ENCODE measurements at places on chromosomes 2 and 18.

- DNase-seq: no peak
These were observed 56.9 kb downstream of the COMMD1 start for GRCh38 chr2:61962095-61962984.

DNA sequence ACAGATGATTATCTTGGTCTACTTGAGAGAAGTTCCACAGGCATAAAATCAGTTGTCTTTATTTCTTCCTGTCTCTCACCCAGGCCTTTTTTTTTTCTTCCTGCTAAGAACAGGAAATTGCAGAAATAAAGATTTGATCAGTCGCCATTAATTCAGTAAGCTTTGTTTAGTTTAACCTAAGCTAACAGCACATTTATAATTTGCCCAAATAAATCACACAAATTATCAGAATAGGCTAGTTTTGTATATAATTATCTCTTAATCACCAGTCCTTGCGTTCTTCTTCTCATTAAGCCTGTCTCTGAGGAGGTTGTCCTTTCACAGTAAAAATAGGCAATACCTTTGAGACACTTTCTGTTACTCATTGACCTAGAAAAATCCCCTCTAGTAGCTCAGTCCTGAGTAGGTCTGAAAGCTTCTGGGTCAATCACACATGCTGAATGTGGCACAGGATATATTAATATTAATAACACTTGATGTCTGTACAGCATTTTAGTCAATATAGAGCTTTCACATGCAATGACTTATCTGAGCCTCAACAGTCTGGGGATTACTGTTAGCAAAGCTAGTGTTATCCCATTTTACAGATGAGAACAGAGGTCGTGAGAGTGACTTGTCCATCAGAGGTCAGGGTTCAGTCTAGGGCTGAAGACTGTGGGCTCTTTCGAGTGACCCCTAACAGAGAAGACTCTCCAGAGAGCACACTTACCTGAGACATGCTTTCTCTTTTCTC lies 11.2 kb upstream of the STK17B start:
- DNase-seq: no peak

DNA sequence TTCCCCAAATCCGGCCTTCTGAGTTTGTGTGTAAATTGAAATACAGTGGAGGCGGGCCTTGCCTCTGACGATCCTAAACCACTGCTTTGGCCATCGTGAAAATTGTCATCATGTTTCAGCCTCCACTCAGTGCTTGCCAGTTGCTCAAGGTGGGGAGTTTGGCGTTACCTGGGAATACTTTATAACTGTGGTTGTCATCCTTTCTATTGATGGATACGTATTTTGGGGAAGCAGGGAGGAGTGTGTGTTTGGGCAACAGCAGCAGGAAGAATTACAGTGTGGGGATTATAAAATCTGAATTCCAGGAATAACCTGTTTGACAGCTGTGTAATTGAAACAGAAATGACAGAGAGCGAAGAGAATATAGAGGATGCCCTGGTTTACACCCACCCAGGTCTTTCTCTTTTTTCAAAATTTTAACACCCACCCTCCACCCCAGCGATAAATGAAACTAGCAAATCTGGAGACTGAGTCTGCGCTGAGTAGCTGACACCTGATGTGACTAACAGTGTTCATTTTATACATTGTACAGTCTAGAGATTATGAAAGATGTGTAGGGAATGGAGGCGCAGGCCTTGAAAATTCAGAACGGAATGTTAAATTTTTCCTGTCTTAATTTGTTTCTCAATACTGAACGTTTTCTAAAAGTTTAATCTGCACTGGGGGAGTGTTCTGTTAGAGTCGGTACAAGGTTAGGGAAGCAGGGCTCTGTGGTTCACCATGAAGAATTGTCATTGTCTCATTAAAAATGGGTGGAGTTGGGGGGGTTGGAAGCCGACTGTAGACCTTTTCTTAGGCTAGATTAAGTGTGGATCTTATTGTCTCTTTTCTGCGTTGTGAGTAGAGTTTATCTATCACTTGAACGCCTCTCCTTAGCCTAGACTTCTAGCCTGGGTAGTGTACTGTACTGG lies 1.6 kb downstream of the MAP4K4 start:
- DNase-seq: no peak

GRCh38 chr2:30979822-30980245 lies 158.4 kb downstream of the GALNT14 start:
- no peak for DNase-seq

DNA sequence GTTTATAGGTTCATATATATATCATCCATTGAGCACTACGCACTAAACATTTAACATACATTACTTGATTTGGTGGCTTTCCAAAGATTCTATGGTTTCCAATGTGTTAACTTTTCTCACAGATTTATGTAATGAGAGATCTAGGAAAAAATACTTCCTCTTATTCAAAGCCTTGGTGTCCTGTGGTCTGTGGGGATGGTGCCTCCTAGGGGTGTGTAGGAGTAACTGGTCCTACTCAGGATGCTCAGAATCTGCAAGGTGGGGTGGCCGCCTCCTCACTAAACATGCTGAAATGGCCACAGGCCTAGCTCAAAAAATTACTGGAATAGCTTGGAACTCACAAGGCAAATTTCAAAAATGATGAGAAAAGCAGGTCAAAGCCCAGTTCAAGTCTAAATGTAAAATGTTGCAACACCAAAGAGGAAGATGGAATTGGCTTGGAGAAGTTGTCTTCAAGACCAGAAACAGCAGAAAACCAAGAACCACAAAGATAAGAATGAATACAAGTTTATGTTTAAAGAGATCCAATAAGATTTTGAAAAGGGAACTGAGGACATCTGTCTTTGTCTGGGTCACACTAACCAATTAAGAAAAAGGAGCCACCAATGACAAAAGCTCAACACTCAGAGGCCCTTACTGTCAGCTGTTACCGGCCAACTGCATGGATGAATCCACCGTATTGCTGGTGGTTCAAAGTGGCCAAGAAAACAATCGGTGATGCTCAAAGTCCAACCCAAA lies 11.5 kb downstream of the GPR55 start:
- DNase-seq: peak; percentile 54

- no peak for DNase-seq
These were observed 44.6 kb upstream of the DOCK10 start for GRCh38 chr2:225086915-225087314.

DNA sequence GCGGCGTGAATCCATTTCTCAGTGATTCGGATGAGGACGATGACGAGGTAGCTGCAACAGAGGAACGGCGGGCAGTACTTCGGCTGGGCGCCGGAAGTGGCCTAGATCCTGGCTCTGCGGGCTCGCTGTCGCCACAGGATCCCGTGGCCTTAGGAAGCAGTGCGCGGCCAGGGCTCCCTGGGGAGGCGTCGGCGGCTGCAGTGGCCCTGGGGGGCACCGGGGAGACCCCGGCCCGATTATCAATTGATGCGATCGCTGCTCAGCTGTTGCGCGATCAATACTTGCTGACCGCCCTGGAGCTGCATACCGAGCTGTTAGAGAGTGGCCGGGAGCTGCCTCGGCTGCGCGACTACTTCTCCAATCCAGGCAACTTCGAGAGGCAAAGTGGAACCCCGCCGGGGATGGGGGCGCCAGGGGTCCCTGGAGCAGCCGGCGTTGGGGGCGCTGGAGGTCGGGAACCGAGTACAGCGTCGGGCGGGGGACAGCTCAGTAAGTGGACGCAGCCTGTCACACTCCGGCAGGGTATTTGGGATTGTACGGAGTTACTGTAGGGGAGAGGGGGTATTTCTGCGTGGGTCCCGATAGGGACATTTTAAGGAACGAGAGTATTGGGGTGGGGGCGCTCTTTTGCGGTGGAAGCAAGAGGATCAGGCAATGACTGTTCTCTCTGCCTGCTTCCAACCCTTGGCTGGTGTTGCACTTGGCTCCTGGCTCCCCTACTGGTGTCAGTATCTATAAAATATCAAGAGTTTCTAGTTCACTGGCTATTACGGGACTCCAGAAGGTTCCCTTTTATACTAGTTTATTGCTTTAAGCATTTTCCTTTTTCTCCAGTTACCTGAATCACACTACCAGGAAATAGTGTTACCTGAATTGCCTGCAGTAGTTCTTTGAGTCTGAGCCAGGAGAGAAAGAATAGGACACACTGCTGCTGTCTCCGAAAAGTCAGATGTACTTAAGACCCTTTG lies 772 bp downstream of the RELCH start:
- no peak for DNase-seq

GRCh38 chr2:118580651-118581050 lies 266.8 kb downstream of the EN1 start:
- DNase-seq: no peak

- no peak for DNase-seq
These were observed 912.8 kb downstream of the NRXN1 start for GRCh38 chr2:50118905-50119702.

DNA sequence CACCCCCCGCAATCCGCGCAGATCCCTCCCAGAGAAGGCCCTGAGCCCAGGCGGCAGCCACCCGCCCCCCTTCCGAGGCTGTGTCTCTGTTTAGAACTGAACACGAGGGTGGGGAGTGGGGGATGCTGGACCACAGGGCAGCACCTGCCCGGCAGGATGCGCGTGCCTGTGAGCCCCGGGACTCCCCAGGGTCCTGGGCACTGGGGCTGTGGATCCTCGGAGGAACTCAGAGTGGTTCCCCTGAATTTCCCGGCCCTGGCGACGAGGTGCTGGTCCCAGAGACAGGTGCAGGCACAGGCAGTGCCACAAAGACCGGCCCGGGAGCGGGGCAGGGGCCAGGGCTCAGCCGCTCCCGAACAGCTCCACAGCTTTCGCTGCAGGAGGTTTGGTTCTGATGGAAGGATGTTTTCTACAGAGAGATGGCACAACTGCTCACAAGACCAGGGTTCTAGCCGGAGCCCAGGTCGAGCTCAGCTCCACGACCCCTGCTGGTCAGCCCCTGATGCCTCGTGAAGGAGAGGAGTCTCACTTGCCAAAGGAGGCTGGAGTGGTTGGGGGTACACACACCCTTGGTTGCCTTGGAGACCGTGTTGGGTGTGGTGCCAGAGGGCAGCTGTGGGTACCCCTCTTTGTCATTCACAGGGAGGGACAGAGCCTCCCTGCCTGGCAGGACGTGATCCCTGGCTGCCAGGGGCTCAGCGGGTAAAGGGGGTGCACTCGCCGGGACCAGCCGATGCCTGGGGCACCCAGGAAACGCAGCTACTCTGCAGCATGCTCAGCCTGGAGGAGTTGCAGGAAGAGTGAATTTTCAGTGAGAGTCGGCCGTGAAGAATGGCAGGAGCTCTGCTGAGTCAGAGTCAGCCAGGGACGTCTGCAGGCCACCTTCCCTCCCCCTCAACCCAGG lies 4.4 kb upstream of the NEU4 start:
- DNase-seq: no peak

GRCh38 chr2:45212953-45213635 lies 203.8 kb upstream of the SIX2 start:
- DNase-seq: no peak

DNA sequence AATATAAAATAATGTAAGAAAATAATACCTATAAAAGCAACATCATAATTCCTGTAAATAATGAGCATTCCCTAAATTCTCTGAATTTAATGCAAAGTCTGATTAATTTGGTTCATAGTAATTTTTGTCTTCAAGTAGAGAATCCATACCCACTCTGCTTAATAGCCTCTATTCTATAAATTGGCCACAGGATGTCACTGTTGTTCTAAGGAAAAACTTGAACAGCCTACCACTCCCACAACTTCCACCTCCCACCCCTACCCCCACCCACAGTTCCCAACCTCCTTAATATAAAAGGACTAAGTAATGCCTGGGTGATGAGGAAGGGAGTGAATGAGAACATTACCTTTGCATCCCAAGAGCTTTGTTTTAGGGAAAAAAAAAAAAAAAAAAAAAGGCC lies 27.2 kb upstream of the BBS5 start:
- no peak for DNase-seq

DNA sequence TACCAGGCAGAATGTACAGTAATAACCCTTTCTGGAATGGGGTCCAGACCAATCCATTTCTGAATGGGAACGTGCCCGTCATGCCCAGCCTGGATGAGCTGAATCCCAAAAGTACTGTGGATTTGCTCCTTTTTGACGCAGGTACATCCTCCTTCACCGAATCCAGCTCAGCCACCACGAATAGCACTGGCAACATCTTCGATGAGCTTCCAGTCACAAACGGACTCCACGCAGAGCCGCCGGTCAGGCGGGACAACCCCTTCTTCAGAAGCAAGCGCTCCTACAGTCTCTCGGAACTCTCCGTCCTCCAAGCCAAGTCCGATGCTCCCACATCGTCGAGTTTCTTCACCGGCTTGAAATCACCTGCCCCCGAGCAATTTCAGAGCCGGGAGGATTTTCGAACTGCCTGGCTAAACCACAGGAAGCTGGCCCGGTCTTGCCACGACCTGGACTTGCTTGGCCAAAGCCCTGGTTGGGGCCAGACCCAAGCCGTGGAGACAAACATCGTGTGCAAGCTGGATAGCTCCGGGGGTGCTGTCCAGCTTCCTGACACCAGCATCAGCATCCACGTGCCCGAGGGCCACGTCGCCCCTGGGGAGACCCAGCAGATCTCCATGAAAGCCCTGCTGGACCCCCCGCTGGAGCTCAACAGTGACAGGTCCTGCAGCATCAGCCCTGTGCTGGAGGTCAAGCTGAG lies 89.6 kb downstream of the SH3BP4 start:
- DNase-seq: no peak

- no peak for DNase-seq
These were observed 141.8 kb downstream of the MYO1B start for GRCh38 chr2:191386938-191387536.
